ENCODE measurements at places on chromosomes 1 and 21.

DNA sequence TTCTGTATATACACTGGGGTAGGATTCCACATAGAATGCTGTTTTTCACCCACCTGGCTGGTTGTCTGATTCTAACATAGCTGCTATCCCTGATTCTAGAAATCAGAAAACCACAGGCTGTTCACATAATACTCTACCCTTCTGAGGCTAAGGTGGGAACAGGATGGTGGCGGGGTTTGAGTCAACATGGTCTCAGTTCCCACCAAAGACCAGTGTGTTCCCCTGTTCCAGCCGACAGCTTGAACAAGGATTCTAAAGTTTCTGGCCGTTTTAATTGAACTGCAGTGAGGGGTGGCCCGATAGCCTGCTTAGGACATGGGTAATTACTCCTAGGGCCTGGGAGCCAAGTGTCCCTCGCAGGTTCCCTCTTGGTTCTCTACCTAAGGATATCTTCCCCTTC lies 38.4 kb downstream of the PEX14 start:
- DNase-seq = no peak

DNA sequence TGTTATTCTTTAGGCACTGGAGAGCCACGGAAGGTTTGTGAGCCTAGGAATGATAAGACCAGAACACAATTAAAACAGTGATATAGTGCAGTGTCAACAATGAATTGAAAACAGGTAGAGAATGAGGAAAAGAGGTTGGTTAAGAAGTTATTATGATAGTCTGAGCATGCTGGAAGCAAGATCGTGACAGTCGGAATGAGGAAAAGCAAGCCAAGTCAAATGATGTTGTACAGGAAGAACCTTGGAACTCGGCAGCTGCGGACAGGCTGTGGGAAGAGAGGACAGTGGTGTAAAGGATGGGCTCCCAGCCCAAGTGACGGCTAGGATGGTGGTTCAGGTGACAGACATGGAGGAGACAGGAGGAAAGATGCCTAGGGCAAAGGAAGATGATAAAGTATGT lies 25.6 kb downstream of the MTARC1 start:
- DNase-seq = no peak

DNA sequence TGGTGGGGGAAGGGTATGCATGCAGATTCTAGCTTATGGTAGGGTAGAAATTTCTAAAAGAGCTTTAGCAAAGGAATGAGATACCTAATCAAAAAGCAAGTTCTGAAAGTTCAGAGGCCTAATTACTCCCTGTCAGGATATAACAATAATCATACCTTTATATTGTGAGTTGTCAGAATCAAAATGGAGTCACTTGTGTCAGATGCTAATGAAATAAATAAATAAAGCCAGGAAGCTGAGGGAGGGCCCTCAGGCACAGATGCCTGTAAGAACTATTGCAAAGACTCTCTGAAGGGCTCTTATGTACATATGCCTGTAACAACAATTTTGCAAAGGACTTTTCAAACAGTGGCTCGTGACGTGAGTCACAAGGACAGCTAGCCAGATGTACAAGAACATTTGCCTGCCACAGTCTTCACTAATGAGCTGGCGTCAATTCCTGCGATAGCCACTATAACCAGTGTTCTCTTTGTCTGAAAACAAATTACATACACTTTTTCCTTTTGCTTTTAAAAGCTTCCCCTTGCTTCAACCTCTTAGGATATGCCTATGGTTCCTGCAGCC lies 27.4 kb upstream of the DNASE2B start:
- DNase-seq = no peak

- no peak for DNase-seq
These were observed 2.7 kb upstream of the MMEL1 start for GRCh38 chr1:2635361-2636010.

GRCh38 chr1:104921525-104921924 lies 1171.8 kb downstream of the AMY1C start:
- DNase-seq = no peak

GRCh38 chr1:226107471-226108460 lies 45.2 kb downstream of the H3-3A start:
- no peak for DNase-seq

GRCh38 chr1:99173282-99173681 lies 91.0 kb upstream of the PLPPR4 start:
- no peak for DNase-seq

- no peak for DNase-seq
These were observed 32.4 kb downstream of the ZBTB17 start for GRCh38 chr1:15943328-15943991.

DNA sequence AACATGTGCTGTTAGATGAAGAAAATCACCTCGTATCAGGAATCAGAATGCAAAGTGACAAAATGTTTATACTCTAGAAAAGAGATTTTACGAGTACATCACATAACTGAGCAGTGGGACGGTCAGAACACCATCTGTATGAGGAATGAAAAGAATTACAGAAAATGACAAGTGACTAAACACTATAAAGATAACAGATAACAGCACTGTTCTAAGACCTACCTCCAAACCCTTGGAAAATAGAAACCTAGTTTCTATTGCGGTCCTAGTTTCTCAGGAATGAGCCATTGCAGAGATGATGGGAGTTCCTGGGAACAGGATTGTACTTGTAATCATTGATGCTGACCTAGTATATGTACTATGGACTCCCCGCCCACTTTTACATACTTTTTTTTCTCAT lies 839.4 kb upstream of the ADAMTS5 start:
- DNase-seq = no peak

DNA sequence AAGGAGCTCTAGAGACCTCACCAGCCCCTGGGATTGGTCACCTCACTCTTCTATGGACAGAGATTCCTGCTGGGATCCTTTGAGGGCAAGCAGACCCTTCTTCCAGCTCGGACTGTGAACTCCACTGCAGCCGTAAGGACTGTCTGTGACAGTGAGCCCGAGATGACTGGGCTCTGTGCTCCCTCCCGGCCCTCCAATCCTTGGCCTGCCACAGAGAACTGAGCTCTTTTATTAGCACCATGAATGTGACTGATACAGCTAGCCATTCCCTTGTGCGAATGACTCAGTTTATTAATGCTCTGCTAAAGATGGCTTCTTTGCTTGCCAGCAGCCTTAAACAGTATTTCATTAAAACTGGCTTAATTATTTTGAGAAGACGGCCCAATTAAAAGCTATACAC lies 194.6 kb upstream of the LMO4 start:
- DNase-seq = no peak

DNA sequence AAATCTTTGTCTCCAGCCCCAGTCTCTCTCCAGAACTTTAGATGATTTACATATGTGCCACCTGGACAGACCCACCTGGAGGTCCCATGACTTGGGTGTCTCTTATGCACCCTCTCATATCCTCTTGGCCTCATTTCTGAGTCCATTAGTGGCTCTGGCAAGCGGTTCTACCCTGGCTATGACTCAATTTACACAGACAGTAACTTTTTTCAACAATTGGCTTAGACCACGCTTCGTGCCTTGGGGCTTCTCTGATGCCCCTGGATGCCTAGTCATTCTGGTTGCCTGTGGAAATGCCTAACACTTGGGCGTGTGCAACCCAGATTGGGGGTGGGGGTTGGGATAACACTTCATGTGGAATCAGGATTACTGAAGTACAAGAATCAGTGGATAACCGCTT lies 57.1 kb upstream of the GADD45A start:
- DNase-seq = peak; percentile 40

All from vagina (tissue), 2 donors.